Hematopoietic multipotent progenitor cell treated with erythropoietin and hydrocortisone succinate and interleukin-3 and kit ligand, for 4 days (in vitro differentiated cells): ENCODE measurements at places on chromosomes 16 and 17.

DNA sequence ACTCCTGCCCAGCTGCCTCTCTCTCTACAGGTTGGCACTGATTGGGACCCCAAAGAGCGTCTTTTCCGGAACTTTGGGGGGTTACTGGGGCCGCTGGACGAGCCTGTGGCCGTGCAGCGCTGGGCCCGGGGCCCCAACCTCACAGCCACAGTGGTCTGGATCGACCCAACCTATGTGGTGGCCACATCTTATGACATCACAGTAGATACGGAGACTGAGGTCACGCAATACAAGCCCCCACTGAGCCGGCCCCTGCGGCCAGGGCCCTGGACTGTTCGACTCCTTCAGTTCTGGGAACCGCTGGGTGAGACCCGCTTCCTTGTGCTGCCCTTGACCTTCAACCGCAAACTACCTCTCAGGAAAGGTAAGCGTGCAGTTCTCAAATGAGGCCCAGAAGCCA, 12.3 kb downstream of the XYLT2 start:
- no peak for DNase-seq

DNA sequence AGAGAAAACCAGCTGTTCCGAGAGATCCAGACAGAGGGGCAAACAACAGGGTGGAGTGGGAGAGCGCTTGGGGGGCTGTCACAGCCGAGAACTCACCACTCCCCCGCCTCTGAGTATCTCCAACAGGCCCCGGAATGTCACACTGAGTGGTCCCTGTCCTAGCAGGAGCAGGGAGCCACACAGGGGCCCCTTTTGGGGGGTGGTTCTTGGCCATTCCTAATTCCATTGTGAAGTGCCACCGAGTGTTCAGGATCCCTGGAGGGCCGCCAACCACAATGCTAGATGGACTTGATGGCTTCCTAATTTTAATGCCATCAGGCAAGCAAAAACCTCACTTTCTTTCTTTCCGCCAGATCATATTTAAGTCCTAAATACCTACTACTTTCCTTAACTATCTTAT, 16.8 kb downstream of the ABCA3 start:
- no peak for DNase-seq

DNA sequence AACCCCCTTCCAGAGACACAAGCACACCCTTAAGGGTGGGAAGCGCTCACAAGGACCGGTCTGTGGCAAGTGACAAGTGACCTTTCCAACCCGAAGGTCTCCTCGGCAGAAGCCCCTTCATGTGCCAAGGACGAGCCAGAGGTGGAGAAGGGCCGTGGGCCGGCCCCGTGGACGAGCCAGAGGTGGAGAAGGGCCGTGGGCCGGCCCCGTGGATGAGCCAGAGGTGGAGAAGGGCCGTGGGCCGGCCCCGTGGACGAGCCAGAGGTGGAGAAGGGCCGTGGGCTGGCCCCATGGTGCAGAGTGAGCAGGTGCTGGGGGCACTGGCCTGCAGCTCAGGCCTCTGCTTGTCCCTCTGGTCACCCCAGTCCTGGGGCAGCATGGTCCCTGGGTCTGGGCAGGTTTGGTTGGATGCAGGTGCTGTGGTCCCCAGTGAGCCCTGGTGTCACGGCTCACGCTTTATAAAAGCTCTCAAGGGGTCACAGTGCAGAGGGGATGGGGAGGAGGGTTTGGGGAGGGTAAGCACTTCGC, 45.6 kb downstream of the CBFA2T3 start:
- no peak for DNase-seq

- no peak for DNase-seq
Observed at GRCh38 chr17:2782055-2782454, 14.2 kb upstream of the RAP1GAP2 start.

DNA sequence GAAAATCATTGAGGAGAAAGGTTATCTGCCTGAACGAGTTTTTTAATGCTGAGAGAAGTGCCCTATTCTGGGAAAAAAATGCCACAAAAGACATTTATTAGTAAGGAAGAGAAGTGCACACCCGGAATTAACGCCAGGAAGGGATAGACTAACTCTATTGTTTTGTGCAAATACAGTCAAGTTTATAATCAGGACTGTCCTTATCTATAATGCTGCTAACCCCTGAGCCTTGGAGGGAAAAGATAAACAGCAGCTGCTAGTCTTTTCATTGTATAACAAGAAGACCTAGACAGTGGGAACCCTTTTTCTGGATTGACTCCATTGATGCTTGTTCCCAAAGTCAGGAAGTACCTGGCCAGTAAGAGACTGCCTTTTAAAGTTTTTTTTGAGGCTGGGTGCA, 26.5 kb downstream of the BCAS3 start:
- DNase-seq, result peak; percentile 25

DNA sequence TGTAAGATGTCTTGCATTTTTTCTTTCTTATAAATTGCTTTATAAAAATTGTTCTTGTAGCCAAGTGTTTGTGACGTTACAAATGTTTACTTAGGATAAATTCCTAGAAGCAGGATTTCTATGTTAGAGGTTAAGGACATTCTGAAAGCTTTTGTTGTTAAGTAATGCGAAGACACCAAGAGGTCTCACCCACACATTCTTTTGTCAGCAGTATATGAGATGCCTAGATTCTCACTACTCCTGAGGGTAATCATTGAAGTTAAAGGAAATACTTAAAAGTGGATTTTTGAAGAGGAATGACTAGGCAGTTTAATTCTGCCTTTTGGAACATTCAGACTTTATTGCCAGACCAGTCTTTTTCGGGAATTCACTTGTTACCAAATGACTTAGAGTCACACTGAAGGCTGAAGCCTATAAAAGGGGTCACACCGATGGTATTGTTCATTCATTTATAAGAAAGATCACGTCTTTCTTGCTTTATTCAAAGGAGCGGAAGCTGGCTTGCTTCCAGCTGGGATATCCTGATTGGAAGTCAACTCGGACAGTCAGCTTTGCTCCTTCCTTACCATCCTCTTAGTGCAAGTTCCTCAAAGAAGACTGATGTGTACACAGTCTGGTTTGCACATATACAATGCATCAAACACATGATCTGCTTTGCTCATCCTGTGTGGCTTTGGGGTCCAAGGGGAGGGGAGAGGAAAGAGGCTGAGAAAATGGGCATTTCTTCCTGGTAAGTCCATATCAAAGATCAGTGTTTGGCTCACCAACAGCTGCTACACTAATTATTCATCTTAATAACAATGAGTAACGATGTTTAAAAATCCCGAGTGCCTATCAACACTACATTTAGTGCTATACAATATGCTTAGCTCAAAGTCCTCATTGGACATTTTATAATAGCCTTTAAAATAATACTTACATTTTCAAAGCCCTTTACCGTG, 160.0 kb downstream of the MAP2K6 start:
- no peak for DNase-seq

- DNase-seq, result peak; percentile 74
Observed at GRCh38 chr16:88649924-88650748, 717 bp downstream of the CYBA start.

- DNase-seq, result no peak
Observed at GRCh38 chr17:56974055-56974454, 3.9 kb upstream of the SCPEP1 start.

GRCh38 chr17:64073771-64074703, 53.6 kb upstream of the ICAM2 start:
- DNase-seq, result peak; percentile 75

DNA sequence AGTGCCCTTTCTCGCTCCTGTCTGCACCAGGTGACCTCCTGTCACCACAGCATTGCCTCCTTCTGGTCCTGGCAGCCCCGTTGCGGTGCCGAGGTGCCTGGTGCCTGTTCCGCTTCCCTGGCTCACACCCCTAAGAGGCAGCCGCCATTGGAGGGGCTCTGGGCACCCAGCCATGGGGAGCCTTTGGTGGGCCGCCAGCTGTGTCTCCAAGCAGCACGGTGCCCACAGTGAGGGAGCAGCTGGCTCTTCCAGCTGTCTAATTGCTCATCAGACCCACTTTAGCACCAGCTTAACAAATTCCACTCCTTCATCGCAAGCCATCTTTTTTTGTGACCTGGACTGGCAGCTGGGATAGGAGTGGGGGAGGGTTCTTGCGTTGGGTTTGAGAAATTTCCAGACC, 276.1 kb downstream of the SNX29 start:
- no peak for DNase-seq

GRCh38 chr17:72222661-72223380, 102.0 kb downstream of the SOX9 start:
- no peak for DNase-seq

DNA sequence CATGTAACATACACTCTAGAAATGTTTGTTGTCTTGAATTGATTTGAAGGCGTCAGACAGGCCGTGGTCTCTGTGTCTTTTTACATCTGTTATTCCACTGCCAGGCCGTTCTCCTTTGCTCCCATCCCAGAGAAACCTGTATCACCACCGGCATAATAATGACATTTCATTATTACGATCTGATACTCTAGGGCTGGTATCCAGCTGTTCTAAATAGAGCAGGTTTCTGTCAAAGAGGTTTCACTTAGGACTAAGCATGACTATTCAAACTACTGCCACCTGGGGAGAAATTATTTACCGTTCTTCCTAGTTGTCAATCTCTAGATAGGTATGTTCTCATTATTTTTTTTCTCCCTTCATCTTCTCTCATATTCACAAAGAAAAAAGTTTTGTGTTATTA, 1016.2 kb upstream of the EEF2KMT start:
- no peak for DNase-seq

GRCh38 chr17:81050645-81051625, 16.0 kb downstream of the BAIAP2 start:
- no peak for DNase-seq

- peak; percentile 39 for DNase-seq
Observed at GRCh38 chr16:47565454-47565853, 104.3 kb downstream of the PHKB start.

GRCh38 chr17:56319531-56319930, 166.3 kb downstream of the ANKFN1 start:
- DNase-seq, result peak; percentile 85

GRCh38 chr16:16108759-16109158, 114.5 kb downstream of the ABCC6 start:
- no peak for DNase-seq

DNA sequence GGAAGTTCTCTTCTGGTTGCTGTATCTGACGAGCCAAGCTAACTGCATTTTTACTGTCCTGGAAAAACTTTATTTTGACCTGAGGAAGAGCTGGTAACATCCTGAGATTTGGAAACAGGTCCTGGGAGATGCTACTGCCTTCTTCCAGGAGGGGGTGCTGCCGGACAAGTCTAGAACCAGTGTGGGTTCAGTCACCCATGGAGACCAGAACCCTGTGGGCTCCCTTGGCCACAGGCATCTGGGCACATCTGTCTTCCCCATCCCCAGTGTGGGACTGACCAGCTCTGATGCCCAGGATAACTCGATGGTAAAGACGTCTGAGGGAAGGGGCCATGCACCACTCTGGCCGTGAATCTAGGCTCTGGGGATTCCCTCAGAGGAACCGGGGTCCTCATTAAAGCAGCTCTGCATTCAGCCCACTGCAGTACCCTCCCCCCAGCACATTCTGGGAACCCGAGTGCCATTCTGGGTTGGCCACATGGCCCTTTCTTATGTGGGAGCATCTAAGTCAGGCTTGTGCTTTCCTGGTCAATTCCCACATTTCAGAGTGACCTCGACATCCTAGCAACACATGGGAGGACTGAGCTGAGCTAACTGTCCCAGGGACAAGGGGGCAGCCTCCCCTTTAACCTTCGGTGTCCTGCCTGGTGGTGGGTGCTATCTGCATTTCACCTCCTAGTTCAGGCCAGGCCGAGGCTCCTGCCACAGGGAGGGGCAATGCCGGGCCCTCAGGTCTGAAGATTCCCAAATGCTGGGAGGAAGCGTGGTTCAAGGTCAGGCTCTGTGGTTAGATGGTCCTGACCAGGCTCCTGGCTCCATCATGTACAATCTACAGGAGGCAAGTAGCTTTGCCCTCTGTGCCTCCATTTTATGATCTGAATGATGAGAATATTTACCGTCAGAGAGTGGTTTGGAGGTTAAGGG, 6.4 kb downstream of the C16orf86 start:
- peak; percentile 91 for DNase-seq

DNA sequence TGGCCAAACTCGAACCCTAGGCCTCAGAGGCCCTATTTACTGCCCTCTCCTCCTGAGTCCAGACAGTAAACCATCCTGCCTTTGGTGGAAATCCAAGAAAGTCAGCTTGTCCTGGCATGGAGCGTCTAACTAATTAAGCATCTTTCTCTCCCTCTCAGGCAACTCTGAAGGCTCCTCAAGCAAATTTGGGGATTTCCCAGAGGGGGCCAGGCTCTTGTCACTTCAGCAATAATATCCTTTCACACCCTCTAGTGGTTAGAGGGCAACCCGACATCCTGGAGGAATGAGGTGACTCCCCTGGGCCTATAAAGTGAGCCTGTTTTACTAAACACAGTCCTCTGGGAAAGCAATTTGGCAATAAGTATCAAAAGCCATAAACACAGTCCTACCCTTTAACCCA, 60.4 kb downstream of the NOG start:
- DNase-seq, result peak; percentile 79

GRCh38 chr16:15885560-15886001, 2.8 kb downstream of the CEP20 start:
- DNase-seq, result peak; percentile 69

DNA sequence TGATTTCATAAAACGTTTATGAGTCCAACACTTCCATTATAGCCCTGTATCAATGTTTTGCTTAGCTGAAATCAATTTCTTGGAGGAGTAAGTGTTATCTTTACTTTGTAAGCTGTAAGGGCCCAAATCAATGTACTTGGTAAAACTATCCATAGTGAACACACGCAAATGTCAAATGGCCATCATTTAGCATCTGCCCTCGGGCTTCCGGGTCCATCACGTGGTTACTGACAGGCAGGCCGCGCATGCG, 687 bp upstream of the NARF start:
- peak; percentile 98 for DNase-seq

GRCh38 chr16:72443809-72444208, 271.9 kb upstream of the PMFBP1 start:
- no peak for DNase-seq

DNA sequence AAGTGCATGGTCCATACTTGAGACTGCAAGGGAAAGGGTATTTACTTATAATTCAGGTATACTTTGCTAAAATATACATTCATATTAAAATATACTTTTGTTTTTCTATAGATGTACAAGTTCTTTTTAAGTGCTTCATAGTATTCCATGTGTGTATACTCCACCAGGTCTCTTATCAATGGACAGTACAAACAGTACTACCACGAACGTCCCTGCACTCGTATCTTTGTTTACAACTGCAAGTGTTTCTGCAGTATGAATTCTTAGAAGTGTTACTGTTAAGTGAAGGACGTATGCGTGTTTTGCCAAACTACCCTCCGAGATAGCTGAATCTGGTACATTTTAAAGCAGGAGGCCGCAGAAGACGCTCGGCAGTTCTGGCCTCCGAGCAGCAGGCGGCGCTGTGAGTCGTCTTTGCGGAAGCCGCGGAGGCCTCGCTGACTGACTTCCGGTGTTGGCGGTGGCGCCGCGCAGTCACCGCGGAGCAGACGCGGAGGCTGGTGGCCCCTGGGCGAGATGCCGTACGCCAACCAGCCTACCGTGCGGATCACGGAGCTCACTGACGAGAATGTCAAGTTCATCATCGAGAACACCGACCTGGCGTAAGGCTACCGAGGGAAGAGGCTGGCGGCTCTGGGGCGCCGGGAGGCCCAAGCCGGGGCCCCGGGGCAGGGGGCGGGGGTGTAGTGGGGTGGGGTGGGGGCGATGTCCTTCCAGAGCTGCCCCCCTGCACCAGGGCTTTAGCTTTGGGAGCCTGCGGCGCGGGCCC, at the start of gene POLR2C:
POLR2C (plus strand) TSS at position 471 of the 769 bp plus-strand sequence; CDS start at position 517, 46 bp downstream.
- peak; percentile 95 for DNase-seq

- DNase-seq, result no peak
Observed at GRCh38 chr17:72518753-72519597, 398.2 kb downstream of the SOX9 start.
